ENCODE measurements at places on chromosomes 2 and 18. TPM values are rescaled to one million over a fixed set of nuclear protein-coding genes. Genes with fewer than 3 reads are reported as not detected.

DNA sequence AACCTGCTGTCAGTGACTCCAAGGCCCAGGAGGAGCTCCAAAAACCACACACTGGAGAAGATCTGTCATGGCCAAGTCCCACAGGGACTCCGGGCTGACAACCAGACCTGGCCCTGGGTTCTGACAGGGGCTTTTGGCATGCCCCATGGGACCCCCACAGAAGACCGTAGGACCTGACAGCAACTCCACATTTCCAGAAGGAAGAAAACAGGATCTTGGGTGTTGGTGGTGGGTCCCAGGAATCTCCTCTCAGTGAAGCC, 275.9 kb upstream of the HS6ST1 start:
- no peak overlapping the region for H3K27ac ChIP-seq
- DNase-seq, result no peak
- H3K36me3 ChIP-seq, result no peaks in the 10 kb centered on the region
- H3K4me1 ChIP-seq, result no peaks in the 10 kb centered on the region
- no peak overlapping the region for H3K4me3 ChIP-seq

DNA sequence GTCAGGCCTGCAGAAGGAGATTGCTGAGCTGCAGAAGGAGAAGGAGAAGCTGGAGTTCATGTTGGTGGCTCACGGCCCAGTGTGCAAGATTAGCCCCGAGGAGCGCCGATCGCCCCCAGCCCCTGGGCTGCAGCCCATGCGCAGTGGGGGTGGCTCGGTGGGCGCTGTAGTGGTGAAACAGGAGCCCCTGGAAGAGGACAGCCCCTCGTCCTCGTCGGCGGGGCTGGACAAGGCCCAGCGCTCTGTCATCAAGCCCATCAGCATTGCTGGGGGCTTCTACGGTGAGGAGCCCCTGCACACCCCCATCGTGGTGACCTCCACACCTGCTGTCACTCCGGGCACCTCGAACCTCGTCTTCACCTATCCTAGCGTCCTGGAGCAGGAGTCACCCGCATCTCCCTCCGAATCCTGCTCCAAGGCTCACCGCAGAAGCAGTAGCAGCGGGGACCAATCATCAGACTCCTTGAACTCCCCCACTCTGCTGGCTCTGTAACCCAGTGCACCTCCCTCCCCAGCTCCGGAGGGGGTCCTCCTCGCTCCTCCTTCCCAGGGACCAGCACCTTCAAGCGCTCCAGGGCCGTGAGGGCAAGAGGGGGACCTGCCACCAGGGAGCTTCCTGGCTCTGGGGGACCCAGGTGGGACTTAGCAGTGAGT, 19.4 kb downstream of the FOSL2 start:
- H3K36me3 ChIP-seq, result peaks cover 90% of the 10 kb centered on the region
- H3K27ac ChIP-seq, result peak overlapping the region; percentile 80
- H3K27me3 ChIP-seq, result no peaks in the 10 kb centered on the region
- no peak for DNase-seq
- H3K4me1 ChIP-seq, result peaks cover 69% of the 10 kb centered on the region
- no peak overlapping the region for H3K4me3 ChIP-seq

DNA sequence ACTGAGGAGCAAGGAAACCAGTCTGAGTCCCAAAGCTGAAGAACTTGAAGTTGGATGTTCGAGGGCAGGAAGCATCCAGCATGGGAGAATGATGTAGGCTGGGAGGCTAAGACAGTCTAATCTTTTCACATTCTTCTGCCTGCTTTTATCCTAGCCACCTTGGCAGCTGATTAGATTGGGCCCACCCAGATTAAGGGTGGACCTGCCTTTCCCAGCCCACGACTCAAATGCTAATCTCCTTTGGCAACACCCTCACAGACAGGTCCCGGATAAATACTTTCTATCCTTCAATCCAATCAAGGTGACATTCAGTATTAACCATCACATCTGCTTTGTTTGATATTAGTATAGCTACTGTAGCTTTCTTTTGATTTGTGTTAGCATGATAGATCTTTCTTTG, 27.1 kb downstream of the VRK2 start:
- no peak overlapping the region for H3K4me3 ChIP-seq
- no peak overlapping the region for H3K27ac ChIP-seq
- no peaks in the 10 kb centered on the region for H3K27me3 ChIP-seq
- DNase-seq, result no peak
- no peaks in the 10 kb centered on the region for H3K36me3 ChIP-seq
- no peaks in the 10 kb centered on the region for H3K4me1 ChIP-seq

Gene C2orf78
- total RNA-seq, result not detected

- peak within 1 kb of the TSS; percentile 95 for H3K4me3 ChIP-seq
- no peaks in the 10 kb centered on the region for H3K36me3 ChIP-seq
- H3K4me1 ChIP-seq, result peaks cover 55% of the 10 kb centered on the region
These were observed at the start of gene PRKCE for GRCh38 chr2:45651415-45652089. TSS of gene PRKCE (plus strand) at chr2:45651675.

DNA sequence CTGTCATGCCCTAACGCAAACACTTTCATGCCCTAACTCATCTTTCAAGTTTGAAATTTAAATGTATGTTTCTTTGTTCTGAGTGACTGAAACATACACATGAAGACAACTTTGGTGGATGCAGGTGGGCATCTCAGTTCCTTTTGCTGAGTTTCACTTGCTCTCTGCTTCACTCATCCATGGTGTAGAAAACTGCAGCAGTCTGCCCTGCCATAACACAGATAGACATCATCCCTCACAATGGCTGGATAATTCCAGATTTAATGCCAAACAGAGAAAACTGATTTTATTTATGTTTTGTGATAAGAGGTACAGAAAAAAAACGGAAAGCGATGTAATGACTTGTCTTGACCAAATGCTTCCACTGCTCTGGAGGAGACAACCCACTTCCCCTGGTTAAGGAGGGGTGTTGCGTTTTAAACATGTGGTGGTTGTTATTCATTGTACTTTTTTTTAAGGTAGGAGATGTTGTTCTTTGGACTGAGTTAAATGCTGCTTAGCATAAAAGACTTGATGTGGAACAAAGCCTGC, 70.4 kb downstream of the RHBDD1 start:
- no peak overlapping the region for H3K27ac ChIP-seq
- H3K36me3 ChIP-seq, result no peaks in the 10 kb centered on the region
- H3K27me3 ChIP-seq, result no peaks in the 10 kb centered on the region
- no peaks in the 10 kb centered on the region for H3K4me1 ChIP-seq
- DNase-seq, result no peak

GRCh38 chr2:205728366-205728765, 46.1 kb downstream of the NRP2 start:
- H3K4me3 ChIP-seq, result no peak overlapping the region
- no peak for DNase-seq
- no peaks in the 10 kb centered on the region for H3K4me1 ChIP-seq
- H3K27me3 ChIP-seq, result no peaks in the 10 kb centered on the region

Gene CFAP53
- not detected for total RNA-seq

Measured in esophagus squamous epithelium (tissue), 5 donors.